ENCODE measurements at places on chromosomes 13 and 19. TPM values are rescaled to one million over a fixed set of nuclear protein-coding genes. Genes with fewer than 3 reads are reported as not detected.

Gene IZUMO2
- not detected for total RNA-seq

Gene SLC10A2
- total RNA-seq, result not detected

Gene LPAR6
- 40.1 TPM for total RNA-seq

Gene POSTN
- 110 TPM for total RNA-seq

Gene SIX5
- total RNA-seq, result 14.9 TPM

Gene KLC3
- total RNA-seq, result not detected

Gene FAM216B
- 0.23 TPM for total RNA-seq

Gene CEACAM8
- total RNA-seq, result 0.23 TPM

Gene PRSS57
- total RNA-seq, result not detected

Gene TINCR
- total RNA-seq, result 0.43 TPM

Gene CEACAM21
- 2.5 TPM for total RNA-seq

Gene NBEA
- total RNA-seq, result 10.5 TPM

- peak; percentile 69 for DNase-seq
Measured at GRCh38 chr19:55687281-55688201, 12.5 kb downstream of the EPN1 start.

- DNase-seq, result no peak
Measured at GRCh38 chr13:109331011-109331433, 455.4 kb downstream of the IRS2 start.

GRCh38 chr13:20142023-20142926, 18.6 kb downstream of the GJA3 start:
- DNase-seq, result peak; percentile 62

- DNase-seq, result no peak
Measured at GRCh38 chr19:22882797-22883196, 50.7 kb downstream of the ZNF723 start.

- peak; percentile 86 for DNase-seq
Measured at GRCh38 chr19:34364830-34365462, at the start of gene GPI. Gene GPI, plus strand, starts transcription at chr19:34365196. Its CDS starts 71 bp downstream, at chr19:34365267.

- DNase-seq, result peak; percentile 90
Measured at GRCh38 chr13:80131204-80131603, 209.7 kb downstream of the SPRY2 start.

- no peak for DNase-seq
Measured at GRCh38 chr19:40284251-40284500, 969 bp downstream of the AKT2 start.

DNA sequence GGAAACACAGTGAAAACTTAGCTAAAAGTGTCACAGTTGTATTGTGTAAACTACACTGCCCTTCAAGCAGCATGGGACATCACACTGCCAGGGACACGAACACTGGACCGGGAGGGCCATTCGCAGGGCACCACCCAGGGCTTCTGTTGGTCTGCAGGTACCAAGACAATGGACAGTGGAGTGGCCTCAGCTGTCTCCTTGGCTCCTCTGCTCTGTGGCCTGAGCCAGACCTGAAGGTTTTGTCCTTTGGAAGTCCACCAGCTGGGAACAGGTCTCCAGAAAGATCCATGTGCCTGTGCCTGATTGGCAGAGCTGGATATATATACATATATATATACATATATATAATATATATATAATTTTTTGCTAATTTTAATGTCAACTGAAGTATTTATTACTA, 149.8 kb downstream of the ZNF536 start:
- no peak for DNase-seq

DNA sequence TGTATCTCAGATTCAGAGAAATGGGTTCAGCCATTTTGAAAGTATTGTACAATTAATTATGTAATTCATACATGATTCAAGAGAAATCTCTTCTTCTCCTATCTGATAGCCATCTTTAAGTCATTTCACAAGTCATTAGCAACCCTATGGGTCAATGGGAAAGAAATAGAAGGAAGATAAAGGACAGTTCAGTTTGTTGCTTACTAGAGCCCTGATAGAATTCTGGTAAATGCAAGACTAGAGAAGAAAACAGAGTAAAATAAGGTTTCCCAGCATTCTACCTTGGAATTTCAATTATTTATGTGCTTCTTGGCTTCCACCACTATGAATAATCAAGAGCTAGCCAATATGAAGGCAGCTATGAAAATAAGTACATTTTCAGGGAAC, 117.7 kb downstream of the LHFPL6 start:
- DNase-seq, result no peak

GRCh38 chr19:3397266-3398022, 31.1 kb downstream of the NFIC start:
- DNase-seq, result no peak

DNA sequence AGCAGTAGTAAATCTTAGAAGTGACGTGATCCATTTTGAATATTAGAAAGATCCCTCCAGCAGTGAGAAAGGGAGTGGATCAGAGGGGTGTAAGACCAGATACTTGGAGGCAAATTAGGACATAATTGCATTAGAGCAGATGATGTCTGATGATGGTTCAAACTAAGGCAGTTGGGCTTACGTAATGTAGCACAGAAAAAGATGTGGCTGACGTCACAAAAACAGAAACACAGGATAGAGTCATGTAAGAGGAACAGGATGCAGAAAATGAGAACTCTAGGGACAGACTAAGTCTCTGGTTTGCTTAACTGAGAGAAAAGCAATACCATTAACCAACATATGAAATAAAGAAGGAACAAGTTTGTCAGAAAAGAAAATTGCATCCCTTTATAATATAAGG, 392.5 kb upstream of the DACH1 start:
- DNase-seq, result no peak

DNA sequence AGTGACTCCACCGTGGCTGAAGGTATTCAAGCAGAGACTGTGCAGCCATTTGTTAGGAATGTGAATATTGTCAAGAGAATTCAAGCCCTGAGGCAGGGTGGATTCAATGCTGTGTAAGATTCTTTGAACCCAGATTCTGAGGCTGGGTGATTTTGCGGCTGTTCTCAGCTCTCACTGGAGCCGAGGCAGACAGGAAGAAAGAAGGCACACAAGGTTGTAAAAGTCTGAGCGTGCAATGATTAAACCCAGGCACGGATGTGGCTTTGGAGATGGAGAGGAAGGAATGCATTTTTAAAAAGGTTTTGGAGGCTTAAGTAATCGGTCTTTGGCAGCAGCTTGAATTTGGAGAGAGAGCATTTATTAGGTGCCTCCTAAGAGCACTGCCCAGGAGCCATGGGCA, 187.9 kb downstream of the KATNAL1 start:
- DNase-seq, result no peak

- DNase-seq, result peak; percentile 84
Measured at GRCh38 chr19:14031719-14032480, at the start of gene IL27RA. Gene IL27RA, plus strand, starts transcription at chr19:14031762. Its CDS starts 111 bp downstream, at chr19:14031873.

- peak; percentile 95 for DNase-seq
Measured at GRCh38 chr19:3336680-3337523, 29.5 kb upstream of the NFIC start.

- DNase-seq, result no peak
Measured at GRCh38 chr13:47094734-47095434, 198.0 kb upstream of the HTR2A start.

DNA sequence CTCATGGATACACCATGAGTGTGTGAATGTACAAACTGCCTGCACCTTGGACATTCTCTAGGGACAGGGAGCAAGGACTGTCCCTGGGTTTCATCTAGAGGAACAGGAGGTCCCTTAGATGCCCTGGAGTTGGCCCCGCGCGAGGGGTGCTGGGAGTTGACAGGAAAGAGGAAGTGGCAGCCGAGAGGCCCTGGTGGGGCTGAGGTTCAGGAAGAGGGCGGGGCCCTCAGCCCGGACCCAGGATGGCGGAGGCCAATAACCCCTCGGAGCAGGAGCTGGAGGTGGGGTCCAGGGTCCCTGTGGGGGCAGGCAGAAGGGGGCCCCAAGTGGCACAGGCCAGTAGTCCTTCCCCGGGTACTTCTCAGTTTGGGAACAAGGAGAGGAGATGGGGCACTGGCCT, 6.9 kb downstream of the PKN1 start:
- DNase-seq, result peak; percentile 94

GRCh38 chr13:42458193-42458592, 115.8 kb upstream of the TNFSF11 start:
- no peak for DNase-seq

- DNase-seq, result no peak
Measured at GRCh38 chr19:9306443-9306842, 3.2 kb downstream of the ZNF699 start.

GRCh38 chr19:33052352-33052972, 12.2 kb downstream of the RHPN2 start:
- DNase-seq, result no peak

DNA sequence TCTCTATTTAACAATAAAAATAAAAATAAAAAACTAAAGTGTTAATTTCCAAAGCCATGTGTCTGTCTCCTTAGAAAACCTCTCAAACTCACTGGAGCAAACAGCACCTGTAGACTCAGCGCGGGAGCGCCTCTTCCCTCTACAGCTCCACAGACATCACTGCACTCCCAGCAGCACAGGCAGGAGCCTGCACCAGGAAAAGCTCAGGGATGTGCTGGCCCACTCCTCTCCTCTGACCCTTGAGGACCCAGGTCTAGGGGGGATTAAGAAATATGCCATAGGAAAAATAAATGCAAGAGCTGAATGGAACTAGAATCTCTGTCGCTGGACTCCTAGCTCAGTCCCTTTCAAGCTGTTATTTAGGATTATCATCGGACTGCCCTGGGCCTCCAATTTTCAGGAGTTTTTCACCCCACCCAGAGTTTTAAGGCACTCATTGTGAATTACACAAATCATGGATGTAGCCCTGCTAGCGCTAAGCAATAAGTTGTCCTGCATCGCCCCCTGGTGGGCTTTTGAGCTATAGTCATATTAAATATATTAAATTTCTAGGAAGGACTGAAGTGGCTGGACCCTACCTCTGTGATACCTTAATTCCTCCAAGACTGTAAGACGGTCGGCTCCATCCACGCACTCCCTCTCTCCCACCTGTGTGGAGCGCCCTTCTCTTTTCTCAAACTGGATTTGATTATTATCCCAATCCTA, 333.9 kb downstream of the UQCRFS1 start:
- peak; percentile 88 for DNase-seq

DNA sequence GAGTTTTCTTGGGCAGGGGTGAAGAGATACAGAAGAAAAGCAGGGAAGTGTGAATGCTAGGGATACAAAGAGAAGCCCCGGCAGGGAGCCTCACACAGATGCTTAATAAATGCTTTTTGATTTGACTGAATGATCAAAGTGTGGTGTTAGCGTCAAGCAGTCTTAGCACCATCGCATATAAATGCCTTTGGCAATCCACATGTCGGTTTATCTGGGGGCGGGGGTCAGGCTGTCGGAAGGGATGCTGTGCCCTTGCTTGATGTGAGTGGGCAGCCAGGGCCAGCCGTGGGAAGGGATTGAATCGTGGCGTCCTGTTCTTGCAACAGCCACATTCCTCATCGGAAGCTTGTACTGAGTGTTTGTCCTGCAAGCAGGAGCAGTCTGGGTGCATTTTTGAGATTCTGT, 173.1 kb downstream of the LACC1 start:
- DNase-seq, result peak; percentile 69
